ENCODE measurements at places on chromosomes 7 and 10.

DNA sequence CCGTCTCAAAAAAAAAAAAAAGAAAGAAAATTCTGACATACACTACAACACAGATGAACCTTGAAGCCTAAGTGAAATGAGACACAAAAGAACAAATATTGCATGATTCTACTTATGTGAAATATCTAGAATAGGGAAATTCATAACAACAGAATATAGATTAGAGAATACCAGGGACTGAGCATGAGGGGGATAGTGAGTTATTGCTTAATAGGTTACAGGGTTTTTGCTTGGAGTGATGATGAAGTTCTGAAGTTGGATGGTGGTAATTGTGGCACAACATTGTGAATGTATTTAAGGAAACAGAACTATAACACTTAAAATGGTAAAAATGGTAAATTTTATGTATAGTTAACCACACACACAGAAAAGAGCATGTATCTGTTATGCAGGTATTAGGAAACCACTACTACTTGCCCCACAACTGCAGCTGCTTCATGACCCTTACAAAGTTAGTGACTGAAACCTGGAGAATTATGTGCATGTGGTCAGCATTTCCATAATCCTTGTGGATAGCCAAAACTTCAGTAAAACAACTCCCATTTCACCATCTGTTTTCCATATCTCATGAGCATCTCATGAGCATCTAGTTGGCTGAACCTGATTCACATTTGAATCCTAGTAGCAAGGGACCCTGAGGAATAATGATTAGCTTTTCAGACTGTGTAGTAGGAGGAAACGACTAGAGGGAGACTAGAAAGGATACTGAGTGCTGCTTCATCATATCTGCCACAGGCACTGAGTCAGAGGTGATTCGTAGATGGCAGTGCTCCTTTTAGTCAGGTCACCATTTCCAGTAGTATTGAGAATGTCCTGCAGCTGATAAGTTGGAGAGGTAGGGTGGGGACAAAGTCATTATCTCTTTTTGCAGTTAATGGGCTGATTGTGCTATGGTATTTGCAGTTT, 26.3 kb downstream of the SAMD8 start:
- DNase-seq, result no peak

- no peak for DNase-seq
These were observed 54.5 kb downstream of the NEURL1 start for GRCh38 chr10:103548006-103548405.

GRCh38 chr10:31147210-31147608, 115.5 kb upstream of the ZNF438 start:
- no peak for DNase-seq

DNA sequence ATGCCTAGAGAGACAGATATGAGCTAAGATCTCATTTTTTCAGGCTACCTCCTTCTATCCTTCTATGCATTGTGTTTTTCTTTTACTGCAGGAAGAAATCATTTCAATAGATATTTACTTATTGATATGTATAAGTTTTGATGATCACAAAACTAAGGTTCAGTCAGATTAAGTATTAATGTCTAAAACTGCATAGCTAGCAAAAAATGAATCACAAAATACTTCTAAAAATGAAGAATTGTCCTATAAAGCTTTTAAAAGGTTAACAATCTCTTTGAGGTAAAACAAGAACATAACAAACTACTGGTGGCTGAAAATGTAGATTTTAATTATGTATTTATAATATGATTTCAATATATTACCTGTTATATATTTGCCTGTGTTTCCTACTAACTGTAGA, 632.9 kb upstream of the LRRTM3 start:
- no peak for DNase-seq

DNA sequence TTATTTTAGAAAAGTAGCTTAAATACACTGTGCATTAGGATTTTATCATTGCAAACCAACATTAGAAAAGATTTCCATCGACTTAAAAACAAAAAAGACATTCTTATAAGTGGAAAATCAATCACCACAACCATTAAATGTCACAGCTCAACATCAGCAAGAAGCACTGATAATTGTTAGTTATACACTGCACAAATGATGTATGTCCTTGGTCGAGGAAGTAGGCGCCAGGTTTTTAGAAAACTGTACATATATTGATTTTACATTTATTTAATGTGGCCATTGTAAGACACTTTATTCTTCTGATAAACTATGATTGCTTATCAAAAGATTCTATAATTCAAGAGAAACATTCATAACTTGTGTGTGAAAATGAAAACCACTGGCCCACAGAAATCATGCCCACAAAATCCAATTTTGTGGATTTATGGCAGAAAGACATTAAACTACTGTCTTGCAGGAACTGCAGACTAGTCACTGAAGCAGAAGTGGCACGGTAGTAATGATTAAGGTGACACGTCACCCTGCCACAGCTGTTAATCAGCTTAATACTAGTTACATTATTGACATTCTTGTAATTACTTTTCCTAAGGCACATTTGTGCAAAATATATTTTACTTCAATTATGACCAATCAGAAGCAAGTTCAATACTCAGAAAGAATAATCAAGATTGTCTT, 79.4 kb downstream of the VPS41 start:
- no peak for DNase-seq

DNA sequence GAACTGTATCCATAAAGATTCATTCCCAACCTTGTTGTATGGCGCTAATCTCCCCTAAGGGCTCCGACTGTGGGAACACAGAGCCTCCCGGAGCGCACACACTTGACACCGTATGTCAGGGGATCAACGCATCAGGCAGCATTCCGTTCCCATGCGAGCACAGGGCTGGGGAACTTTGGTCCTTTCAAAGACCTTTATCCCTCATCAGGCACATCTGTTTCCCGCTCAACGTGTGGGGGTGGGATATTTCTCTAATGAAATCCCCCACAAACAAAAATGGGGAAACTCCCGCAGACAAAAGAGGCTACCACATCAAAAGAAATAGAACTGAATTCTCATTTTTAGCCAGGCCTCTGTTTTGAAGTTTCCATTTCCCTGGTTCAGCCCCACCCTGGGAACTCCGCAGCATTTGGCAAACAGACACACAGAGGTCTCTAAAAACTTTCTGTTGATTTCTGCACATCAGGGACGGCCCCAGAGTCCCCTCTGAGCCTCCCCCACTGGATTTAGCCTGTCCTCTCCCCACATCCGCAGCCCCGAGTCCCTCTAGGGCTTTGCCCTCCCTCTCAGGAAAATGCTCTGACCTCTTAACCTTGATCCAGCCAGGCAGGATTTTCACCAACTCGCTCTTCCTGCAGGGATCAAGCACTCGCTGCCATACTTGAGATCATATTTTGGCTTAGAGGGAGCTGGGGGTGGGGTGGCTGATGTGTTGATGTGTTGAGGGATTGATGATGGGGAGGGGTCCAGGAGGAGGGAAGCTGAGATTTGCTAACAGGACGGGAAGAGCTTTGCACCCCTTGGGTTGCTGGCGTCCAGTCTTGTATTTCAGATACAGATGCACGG, 6.6 kb downstream of the CPA5 start:
- no peak for DNase-seq

DNA sequence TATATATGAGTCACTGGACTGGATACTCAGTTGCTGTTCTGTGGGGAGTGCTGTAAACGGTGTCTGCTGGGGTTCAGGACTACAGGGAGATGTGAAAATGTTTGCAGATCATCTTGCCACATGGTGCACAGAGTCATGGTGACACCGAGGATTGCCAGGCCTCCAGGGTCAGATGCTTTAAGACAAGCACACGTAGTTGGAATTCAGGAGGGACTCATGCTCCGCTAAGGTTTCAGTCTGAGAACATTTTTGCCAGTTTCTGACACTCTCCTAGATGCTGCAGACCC, 211.3 kb downstream of the CXCL12 start:
- no peak for DNase-seq

- DNase-seq, result no peak
These were observed 28.8 kb upstream of the ICA1 start for GRCh38 chr7:8290645-8291308.

GRCh38 chr10:132652446-132652845, 114.9 kb downstream of the INPP5A start:
- DNase-seq, result no peak

Data from GOT3 (cell line).